ENCODE measurements at places on chromosomes 11 and 22. TPM values are rescaled to one million over a fixed set of nuclear protein-coding genes. Genes with fewer than 3 reads are reported as not detected.

- H3K4me3 ChIP-seq, result no peak overlapping the region
- DNase-seq, result no peak
- H3K4me1 ChIP-seq, result peaks cover 2% of the 10 kb centered on the region
- H3K27ac ChIP-seq, result no peak overlapping the region
These were observed 23.6 kb downstream of the KCNJ4 start for GRCh38 chr22:38431266-38432010.

- peaks cover 2% of the 10 kb centered on the region for H3K27me3 ChIP-seq
- no peaks in the 10 kb centered on the region for H3K4me1 ChIP-seq
- no peak overlapping the region for H3K27ac ChIP-seq
- H3K4me3 ChIP-seq, result no peak overlapping the region
These were observed 55.2 kb upstream of the MPEG1 start for GRCh38 chr11:59267736-59268475.

GRCh38 chr11:11584530-11584810 lies 37.3 kb downstream of the GALNT18 start:
- peaks cover 66% of the 10 kb centered on the region for H3K4me1 ChIP-seq
- no peaks in the 10 kb centered on the region for H3K36me3 ChIP-seq
- H3K4me3 ChIP-seq, result no peak overlapping the region
- H3K27me3 ChIP-seq, result peaks cover 7% of the 10 kb centered on the region

VSIG10L2 gene
- total RNA-seq, result not detected

GRCh38 chr11:10413268-10413667 lies 41.8 kb upstream of the AMPD3 start:
- no peaks in the 10 kb centered on the region for H3K36me3 ChIP-seq
- H3K27ac ChIP-seq, result no peak overlapping the region
- no peak for DNase-seq
- no peaks in the 10 kb centered on the region for H3K4me1 ChIP-seq
- no peak overlapping the region for H3K4me3 ChIP-seq

DNA sequence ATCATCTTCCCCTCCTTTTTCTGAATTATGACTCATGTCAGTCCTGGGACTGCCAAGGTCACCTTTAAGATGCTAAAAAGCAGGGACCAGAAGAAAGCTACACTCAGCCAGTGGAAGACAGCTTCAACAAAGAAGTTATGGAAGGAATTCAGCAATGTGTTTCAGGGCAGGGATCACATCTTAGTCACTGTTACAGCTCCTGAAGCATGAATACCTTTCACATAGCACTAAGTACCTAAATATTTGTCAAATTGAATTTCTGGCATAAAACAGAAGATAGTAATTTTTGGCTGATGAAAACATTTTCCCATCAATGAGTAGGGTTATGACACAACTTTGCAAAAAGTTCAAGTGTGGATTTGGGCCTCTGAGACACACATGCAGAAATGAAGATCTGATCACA lies 5.2 kb downstream of the DDB1 start:
- H3K4me3 ChIP-seq, result no peak overlapping the region
- no peaks in the 10 kb centered on the region for H3K36me3 ChIP-seq
- H3K27ac ChIP-seq, result no peak overlapping the region
- DNase-seq, result no peak
- H3K4me1 ChIP-seq, result peaks cover 20% of the 10 kb centered on the region

TRIM49D1 gene
- 1.2 TPM for total RNA-seq
